ENCODE measurements at places on chromosomes 2 and 18.

GRCh38 chr2:222892321-222892720 lies 31.5 kb downstream of the ACSL3 start:
- no peak for DNase-seq

GRCh38 chr2:165645930-165646831 lies 147.9 kb downstream of the GALNT3 start:
- DNase-seq = no peak

- no peak for DNase-seq
These were observed 61.1 kb upstream of the TFPI start for GRCh38 chr2:187615364-187615763.

DNA sequence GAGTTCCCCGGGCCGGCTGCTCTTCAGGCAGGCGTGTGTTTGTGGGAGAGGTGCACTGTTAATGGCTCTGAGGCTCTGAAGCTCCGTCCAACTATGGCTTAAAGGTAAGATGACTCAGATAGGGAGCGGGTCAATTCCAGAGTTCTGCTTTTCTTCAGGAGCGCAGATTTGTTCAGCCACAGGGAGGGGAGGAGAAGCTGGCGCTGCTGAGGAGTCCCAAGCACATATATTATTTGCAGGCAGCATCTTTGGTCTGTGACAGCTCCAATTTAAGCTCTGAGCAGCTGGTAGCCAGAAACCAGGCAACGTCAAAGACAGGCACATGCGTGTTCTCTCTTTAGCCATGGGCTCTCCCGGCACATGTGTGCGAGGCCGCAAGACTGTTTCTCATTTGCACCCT lies 229.2 kb downstream of the BCL2 start:
- no peak for DNase-seq

- no peak for DNase-seq
These were observed 56.9 kb upstream of the LHCGR start for GRCh38 chr2:48812416-48812815.

DNA sequence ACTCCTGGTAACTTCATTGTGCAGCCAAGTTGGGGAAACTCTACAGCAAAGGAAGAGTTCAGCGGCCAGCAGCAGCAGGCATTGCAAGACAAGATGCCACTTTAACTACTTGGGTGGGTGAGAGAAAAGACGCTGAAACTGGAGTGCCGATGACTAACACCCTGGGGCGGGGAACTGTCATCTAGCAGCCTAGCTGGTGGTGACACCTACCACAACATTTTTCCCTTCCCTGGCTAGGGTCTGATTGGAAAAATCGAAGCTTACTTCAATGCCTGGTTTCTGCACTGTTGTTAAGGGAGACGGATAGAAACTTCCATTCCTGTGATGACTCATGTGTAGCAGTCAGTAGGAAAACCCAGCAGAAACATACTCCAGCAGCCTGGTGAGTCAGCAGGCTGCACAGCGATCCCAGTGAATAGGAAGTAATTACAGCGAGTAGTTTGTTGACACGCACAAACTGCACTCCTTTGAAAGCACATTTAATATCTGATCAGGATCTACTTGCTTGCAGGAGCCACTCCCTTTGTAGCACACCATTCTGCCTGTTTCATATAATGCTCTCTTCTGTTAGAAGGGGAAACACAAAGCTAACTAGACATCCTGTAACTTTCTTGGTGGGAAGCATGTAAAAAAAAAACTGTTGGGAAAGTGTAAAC lies 62.1 kb upstream of the MAPRE2 start:
- DNase-seq = peak; percentile 38

DNA sequence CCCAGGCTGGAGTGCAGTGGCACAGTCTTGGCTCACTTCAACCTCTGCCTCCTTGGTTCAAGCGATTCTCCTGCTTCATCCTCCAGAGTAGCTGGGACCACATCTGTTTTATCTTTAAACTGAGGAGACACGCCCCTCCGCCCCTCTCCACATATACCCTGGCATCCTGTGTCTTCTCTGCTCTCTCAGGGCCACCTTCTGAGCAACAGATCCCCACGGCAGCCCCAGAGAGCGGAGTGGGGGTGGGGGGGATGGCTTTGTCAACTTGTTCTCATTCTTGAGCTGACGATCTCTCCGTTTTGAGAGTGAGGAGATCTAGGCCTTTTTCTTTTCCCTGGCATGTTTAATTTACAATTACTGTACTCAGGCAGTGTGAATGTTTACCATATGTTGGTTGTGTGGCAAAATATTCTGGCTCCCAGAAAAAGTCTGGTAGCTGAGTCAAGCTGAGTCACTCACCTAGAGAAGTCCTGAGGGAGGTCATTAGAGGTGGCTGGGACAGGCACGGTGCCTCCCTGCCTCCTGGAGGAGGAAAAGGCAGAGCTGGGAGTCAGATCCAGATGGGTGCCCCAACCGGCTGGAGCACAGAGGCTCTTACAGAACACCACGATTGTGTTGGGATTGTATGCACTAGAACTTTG lies 19.5 kb upstream of the ID2 start:
- no peak for DNase-seq

- DNase-seq = no peak
These were observed 447.4 kb downstream of the EPHA4 start for GRCh38 chr2:221124532-221125240.

- DNase-seq = no peak
These were observed 28.9 kb downstream of the PTGR3 start for GRCh38 chr18:75179819-75180600.
